ENCODE measurements at places on chromosomes 2 and 18. TPM values are rescaled to one million over a fixed set of nuclear protein-coding genes. Genes with fewer than 3 reads are reported as not detected.

- H3K4me1 ChIP-seq = no peaks in the 10 kb centered on the region
- DNase-seq = no peak
- peaks cover 26% of the 10 kb centered on the region for H3K27me3 ChIP-seq
- peaks cover 12% of the 10 kb centered on the region for H3K36me3 ChIP-seq
Observed at GRCh38 chr2:121008975-121009374, 273.3 kb downstream of the GLI2 start.

DNA sequence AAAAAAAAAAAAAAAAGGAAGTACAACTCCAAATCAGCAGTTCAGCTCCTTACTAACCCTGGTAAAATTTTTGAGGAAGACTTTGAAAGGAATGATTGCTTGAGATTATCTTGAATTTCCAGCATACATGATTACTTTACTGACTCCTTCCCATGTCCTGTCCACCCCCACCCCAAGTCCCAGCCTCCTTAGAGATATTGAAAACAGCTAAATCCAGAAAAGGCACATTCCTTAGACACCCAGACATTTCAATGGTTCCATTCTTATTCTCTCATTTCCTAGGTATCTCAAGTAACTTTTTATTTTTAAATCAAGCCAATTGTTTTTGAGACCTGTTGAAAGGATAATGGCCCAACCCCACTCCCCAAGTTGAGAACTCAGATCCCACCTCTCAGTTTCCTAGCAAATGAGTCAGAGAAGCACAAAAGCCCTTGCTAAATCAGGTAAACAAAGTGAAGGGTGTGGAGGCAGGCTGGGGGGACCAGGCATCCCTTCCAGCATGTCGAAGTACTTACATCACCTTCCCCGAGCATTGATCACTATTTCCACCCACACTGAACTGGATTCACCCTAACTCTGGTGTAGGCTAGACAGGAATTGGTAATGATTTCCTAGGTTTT lies 95.4 kb upstream of the FZD7 start:
- peak overlapping the region; percentile 67 for H3K27ac ChIP-seq
- H3K4me1 ChIP-seq = peaks cover 41% of the 10 kb centered on the region
- H3K36me3 ChIP-seq = 0 out of 2 replicates have a peak, but pooled peaks cover 5% of the 10 kb centered on the region
- peak overlapping the region; percentile 2 for H3K4me3 ChIP-seq
- no peak for DNase-seq

Gene AKAIN1
- not detected for total RNA-seq

Gene RAB17
- total RNA-seq = not detected

DNA sequence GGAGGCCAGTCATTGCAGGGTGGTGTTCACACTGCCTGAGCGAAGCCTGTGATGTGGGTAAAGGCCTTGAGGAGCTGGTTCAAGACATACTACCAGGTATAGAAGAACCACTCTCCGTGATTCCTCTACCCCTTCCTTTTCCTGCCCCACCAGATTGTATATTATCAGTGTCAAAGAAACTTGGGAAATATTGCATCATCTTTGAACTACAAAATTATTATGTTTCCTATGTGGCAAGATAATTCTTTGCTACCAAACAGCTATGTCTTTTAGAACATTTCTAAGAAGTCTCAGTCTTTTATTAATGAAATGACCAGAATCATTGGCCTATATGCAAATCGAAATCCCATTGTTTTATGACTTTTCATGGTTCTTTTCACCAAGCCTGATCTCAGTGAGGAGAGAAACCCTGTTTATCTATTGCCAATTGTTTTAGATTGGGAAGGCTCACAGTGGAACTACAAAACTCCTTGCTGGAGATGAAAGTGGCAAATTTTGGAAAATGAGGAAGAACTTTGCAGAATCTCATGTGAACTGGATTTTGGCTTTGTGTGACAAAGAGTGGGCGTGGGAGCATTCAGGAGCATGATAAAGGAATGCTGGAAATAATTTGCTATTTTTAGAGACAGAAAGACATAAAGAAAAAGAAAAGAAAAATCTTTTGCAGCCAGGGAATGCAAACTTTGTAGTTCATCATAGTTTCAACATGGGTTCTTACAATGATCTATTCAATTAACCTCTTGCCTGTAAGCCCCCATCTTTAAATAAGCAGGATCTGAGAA lies 286.9 kb downstream of the INSIG2 start:
- no peaks in the 10 kb centered on the region for H3K4me1 ChIP-seq
- H3K36me3 ChIP-seq = no peaks in the 10 kb centered on the region
- H3K4me3 ChIP-seq = no peak overlapping the region
- H3K27me3 ChIP-seq = no peaks in the 10 kb centered on the region
- no peak overlapping the region for H3K27ac ChIP-seq

Gene PROM2
- total RNA-seq = 0.33 TPM

Gene SULT1C2
- not detected for total RNA-seq

DNA sequence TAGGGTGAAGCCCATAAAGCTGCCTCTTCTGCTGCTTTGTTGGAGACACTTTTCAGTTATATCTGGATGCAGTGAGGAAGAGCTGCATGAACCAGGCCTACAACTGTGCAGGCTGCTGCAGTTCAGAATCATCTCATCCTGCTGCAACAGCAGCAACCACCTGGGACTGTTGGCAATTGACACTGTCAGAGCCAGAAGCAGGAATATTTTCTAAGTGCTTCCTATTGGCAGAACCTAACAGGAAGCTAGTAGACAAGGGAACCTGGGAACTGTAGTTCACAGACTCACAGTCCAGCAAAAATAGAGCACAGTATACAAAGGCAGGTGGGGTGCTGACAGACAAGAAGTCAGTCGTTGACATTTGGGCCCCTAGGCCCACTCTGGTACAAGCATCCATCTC lies 452.9 kb upstream of the SPRED2 start:
- H3K4me3 ChIP-seq = no peak overlapping the region
- H3K36me3 ChIP-seq = no peaks in the 10 kb centered on the region
- H3K27ac ChIP-seq = no peak overlapping the region
- DNase-seq = no peak
- H3K27me3 ChIP-seq = no peaks in the 10 kb centered on the region

GRCh38 chr18:41343808-41344207 lies 611.2 kb upstream of the PIK3C3 start:
- no peak overlapping the region for H3K27ac ChIP-seq
- no peaks in the 10 kb centered on the region for H3K27me3 ChIP-seq
- no peaks in the 10 kb centered on the region for H3K4me1 ChIP-seq
- DNase-seq = no peak
- no peaks in the 10 kb centered on the region for H3K36me3 ChIP-seq
- H3K4me3 ChIP-seq = no peak overlapping the region

Gene NT5DC4
- not detected for total RNA-seq

DNA sequence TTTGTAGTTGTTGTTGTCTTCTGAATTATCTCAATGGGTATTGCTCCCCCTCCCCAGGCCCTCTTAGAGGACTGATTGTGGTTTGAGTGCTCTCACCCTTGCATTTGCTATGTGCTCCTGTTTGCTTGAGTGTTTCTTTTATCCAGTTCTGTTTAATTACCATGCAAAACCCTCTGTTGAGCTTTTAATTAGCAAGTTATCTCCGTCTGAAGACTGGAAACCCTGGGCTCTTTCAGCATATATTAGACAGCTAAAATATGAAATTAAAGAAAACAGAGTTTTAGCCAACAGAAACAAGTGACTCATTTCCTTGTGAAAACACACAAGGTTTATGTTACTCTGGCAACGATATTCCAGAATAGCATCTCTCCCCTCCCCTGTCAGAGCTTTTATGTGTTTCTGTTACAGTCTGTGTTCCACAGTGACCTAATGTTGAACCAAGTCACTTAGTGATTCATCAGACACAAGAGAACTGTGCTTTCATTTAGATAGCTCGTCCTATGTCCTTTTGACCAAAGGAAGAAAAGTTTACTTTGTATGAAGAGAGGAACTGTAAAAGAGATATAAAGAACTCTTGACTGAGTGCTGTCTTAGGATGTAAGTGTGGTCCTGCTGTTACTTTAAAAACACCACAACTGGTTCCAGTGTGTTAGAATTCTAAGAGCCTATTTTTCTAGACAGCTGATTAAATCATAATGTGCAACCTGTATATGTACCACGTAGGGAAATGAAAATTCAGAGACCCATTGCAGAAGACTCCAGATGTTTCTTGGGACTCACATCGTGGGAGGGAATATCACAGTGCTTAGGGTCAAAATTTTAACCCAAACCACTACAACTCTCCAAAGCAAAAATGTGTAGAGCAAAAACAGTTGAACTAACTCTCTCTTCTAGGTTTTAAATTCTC lies 172.8 kb upstream of the RBMS1 start:
- H3K36me3 ChIP-seq = no peaks in the 10 kb centered on the region
- DNase-seq = peak; percentile 98
- H3K4me3 ChIP-seq = peak overlapping the region; percentile 82
- no peaks in the 10 kb centered on the region for H3K27me3 ChIP-seq

- H3K27me3 ChIP-seq = no peaks in the 10 kb centered on the region
- no peak overlapping the region for H3K27ac ChIP-seq
- DNase-seq = no peak
- H3K4me1 ChIP-seq = peaks cover 26% of the 10 kb centered on the region
- H3K4me3 ChIP-seq = no peak overlapping the region
- H3K36me3 ChIP-seq = peaks cover 17% of the 10 kb centered on the region
Observed at GRCh38 chr2:96733931-96734330, 5.9 kb downstream of the LMAN2L start.

- peaks cover 26% of the 10 kb centered on the region for H3K27me3 ChIP-seq
- H3K27ac ChIP-seq = no peak overlapping the region
- no peaks in the 10 kb centered on the region for H3K36me3 ChIP-seq
- no peak for DNase-seq
Observed at GRCh38 chr18:80244956-80245730, 2.2 kb downstream of the PARD6G start.
